Fibroblast of skin of right biceps (primary cell): ENCODE measurements at places on chromosomes 1 and 21.

- peak; percentile 77 for DNase-seq
Observed at GRCh38 chr1:204426035-204426436, 14.4 kb upstream of the PPP1R15B start.

GRCh38 chr21:37967036-37967435 lies 50.8 kb upstream of the KCNJ6 start:
- no peak for DNase-seq

DNA sequence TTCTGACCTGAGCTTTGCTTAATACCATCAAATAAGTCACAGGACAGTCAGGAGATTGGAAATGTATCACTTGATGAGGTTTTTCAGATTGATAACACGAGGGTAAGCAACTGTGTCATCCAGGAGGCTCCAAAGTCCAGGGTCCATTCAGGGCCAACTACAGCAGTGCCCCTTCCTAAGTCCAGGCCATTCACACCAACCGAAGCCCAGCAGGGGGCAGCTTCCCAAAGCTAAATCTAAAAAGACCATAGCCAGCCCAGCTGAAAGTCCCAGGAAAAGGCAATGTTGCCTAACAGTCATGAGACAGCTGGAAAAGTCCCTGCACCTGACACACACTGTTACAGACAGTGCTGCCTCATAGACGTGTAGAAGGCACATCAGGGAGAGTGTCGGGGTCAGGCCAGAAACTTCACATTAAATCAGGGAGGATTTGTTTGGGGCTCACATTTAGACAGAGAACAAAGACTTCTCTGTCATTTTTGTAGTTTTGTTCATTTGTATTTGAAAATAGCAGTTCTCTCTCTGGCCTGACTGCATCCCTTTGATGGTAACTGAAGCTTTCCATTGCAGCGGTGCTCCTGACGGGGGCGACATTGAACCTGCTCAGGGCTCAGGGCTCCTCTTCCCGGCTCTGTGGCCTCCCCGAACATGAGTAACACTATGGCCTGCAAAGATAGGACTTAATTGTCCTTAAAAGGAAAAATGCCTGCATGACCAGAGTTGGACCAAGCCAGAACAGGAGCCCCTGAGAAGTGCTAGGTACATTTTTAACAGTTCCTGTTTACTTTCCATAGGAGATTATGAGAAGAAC lies 200.4 kb downstream of the NRIP1 start:
- DNase-seq, result peak; percentile 76

GRCh38 chr1:206709322-206709721 lies 24.6 kb downstream of the MAPKAPK2 start:
- DNase-seq, result no peak

DNA sequence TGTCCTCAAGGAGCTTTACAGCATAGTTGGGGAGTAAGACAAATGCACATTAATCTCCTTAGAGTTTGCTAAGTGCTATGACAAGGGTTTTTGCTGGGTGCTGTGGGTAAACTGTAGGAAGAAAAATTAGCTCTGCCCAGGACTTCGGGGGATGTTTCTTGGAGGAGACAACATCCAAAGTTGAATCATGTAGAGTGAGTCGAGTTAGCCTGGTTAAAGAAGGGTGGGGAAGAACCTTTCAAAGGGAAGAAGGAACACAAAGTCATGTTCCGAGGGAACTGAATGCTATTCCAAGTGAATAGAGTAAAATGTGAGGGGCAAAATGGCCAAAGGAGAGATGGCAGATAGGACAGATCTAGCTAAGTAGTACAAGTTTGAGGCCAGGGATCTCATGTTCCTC lies 17.1 kb downstream of the SPRTN start:
- peak; percentile 17 for DNase-seq

- no peak for DNase-seq
Observed at GRCh38 chr1:7008975-7009740, 223.9 kb downstream of the CAMTA1 start.

DNA sequence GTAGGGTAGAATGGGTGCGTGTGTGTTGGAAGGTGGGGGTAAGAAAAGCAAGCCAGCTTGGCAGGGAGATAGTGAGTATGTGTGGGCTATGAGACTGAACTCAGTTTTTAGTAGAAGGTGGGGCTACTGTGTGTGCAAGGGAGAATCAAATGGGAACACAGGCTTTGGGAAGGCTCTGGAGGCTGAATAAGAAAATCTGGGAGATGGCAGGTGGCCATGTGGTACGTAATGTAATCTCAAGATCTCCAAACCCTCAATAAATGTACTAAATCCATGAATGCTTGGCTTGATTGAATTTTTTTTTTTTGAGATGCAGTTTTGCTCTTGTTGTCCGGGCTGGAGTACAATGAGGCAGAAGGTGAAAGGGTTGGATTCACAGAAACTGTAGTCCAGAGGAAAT lies 3.5 kb upstream of the ZSCAN20 start:
- DNase-seq, result no peak

GRCh38 chr1:54118704-54119103 lies 34.1 kb downstream of the CDCP2 start:
- DNase-seq, result peak; percentile 96

DNA sequence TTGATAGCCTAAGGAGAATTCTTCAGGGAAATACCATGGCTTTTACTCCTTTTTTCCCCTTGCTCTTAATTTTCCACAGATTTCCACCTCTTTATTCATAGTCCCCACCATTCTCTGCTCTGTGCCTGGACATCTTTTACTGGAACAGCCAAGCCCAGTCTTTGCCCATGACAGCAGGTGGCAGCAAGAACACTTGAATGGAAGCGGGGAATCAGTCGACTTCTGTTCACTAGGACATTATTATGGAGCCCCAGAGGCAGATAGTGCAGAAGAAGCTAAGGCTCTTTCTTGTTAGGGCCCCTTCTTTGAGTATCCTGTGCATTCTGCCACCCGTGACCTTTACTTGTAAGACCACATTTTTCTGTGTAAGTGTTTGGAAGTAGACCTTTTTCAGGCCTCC lies 6.3 kb downstream of the OR14I1 start:
- DNase-seq, result no peak

GRCh38 chr21:39630191-39630591 lies 17.5 kb downstream of the B3GALT5 start:
- DNase-seq, result peak; percentile 89

- DNase-seq, result peak; percentile 18
Observed at GRCh38 chr21:41761211-41761933, 5.5 kb downstream of the RIPK4 start.

DNA sequence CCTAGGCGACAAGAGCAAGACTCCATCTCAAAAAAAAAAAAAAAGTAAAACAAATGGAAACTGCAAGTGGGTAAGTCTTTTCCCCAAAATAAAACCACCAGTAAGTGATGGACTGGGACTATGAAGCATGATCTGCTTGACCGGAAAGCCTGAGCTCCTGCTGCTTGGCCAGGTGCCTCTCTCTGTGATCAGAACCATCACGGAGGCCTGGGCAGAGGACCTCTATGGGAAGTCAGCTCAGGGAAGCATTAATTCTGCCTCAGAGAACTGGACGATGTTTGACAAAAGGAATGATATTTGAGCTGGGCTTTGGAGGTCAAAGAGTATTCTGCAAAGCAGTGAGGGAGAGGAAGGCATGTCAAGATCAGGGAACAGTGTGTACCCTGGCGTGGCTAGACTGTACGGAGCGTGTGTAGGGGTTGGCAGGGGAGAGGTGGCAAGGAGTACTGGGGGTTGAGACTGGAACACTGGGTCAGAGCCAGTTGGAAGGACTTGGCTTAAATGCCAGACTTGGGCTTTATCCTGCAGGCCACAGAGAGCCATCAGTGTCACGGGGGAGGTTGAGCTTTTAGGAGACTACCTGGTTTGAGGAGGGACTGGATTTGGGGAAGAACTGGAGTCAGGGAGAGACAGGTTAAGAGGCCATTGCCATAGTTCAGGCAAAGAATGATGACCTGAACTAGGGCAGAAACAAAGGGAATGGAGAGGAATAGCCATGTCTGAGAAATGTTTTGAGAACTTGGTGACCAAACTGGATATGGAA lies 16.4 kb downstream of the ATP1A2 start:
- DNase-seq, result no peak

DNA sequence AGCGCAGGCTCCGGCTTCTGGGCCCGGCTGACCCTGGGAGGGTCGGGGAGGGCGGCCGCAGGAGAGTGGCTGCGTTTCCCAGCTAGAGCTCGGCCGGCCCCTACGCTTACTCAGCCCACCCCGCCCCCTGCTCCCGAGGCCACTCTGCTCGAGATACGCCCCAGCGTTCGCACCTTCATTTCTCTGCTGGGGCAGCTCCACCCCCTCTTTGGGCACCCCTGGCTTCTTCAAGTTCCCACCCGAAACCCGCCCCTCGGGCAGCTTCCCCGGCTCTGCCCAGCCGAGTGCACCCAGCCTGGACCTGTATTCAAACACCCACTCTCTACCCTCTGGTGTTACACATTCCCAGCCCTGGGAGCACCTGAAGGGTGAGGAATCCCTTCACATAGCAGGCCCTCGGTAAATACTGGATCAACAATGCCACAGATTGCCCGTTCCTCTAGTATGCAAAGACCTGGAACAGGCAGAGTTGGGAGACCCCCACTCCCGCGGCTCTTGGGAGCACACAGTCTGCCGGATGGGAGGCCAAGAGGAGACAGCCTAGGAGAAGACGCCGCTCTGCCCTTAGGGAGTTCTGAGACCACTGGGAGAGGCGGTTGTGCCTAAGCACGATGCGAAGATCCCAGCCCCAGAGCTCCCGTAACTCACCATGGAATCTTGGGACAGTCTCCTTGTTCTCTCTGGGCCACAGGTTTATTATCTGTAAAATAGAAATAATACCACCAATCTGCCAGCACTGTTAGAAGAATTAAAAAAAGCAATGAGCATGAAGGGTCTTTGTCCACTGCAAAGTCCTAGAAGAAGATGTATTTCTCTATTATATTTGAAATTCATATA lies 566 bp upstream of the PAQR7 start:
- no peak for DNase-seq

GRCh38 chr1:116853680-116854402 lies 55.9 kb upstream of the PTGFRN start:
- DNase-seq, result peak; percentile 84

GRCh38 chr1:50982611-50983010 lies 12.6 kb downstream of the CDKN2C start:
- DNase-seq, result no peak

- DNase-seq, result no peak
Observed at GRCh38 chr1:60841116-60842046, 241.0 kb upstream of the NFIA start.

DNA sequence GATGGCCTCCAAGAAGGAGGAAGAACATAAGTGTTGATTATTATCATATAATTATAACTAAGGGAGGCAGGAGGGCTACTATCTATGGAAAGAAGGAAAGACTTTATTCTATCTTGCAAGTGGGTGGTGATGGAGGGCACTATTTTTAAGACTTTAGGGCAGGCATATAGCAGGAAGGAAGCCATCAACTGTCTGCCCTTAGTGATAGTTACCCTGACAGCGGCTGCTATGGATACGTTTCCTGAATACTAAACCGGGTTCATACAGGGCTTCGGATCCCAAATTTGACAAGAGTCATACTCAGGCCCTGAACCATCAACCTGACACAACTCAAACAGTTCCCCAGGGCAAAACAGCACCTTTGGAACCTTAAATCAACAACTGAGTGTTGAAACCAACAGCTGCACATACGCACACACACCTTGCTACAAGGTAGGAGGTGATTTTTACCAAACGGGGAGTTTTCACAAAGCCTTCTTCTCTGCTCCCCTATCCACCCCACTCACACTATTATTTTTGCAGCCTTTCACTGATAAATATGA lies 397.2 kb downstream of the OMA1 start:
- no peak for DNase-seq

- DNase-seq, result no peak
Observed at GRCh38 chr1:82226186-82226505, 425.4 kb downstream of the ADGRL2 start.

GRCh38 chr1:119359730-119360129 lies 8.9 kb upstream of the HAO2 start:
- no peak for DNase-seq

DNA sequence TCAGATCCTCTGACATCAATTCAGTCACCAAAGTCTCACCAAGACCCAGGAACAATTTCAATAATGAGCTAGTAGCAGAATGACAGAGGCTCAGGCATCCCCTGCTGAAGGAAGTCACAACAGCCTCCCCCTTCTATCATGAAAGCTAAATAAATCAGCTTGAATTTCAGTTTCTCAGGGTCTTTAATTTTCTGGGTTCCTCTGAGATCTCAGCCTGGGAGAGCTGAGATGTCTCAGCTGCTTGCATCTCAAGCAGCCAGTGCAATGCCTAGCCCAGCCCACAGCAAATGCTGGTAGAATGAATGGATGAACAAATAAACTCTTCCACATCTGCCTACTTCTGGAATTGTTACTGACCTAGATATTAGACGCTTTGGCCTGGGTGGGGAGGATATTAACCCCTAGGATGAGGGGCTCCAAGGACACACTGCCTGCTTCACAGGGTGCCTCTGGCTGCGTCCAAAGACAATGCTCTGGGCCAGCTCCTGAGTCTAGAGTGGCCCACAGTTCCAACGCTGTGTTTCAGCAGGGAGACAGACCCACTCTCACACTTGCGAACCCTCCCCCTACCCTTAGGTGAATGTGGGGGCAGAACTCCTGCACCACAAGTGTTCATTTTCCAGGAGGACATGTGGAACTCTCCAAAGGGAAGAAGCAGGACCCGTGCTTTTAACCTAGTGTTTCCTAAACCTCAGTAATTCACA lies 11.2 kb upstream of the LORICRIN start:
- DNase-seq, result no peak

GRCh38 chr1:119882132-119883049 lies 13.9 kb downstream of the ADAM30 start:
- DNase-seq, result no peak

- peak; percentile 78 for DNase-seq
Observed at GRCh38 chr1:66542811-66543767, 9.1 kb downstream of the SGIP1 start.

GRCh38 chr1:54163573-54163972 lies 10.8 kb upstream of the CDCP2 start:
- no peak for DNase-seq

GRCh38 chr1:220550811-220551399 lies 23.0 kb downstream of the MARK1 start:
- DNase-seq, result no peak

DNA sequence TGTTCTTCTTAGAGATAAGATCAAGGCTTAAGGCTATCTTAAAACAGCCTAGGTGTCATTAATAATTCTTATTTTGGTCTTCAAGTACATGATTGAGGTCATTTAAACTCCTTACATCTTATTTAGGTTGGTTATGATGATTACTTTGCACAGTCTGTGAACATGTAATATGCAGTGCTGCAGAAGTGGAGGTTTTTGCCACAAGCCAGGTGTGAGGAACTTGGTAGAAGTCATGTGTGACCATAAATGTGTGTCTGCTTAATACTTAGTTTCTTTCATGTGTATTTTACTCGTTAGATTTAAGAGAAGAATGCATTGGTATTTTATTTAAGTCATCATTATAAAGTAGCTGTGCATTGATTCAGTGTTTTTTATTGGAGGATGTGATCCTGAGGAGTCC lies 10.1 kb downstream of the ATG4C start:
- no peak for DNase-seq

GRCh38 chr1:248842781-248843331 lies 4.8 kb downstream of the ZNF672 start:
- no peak for DNase-seq

DNA sequence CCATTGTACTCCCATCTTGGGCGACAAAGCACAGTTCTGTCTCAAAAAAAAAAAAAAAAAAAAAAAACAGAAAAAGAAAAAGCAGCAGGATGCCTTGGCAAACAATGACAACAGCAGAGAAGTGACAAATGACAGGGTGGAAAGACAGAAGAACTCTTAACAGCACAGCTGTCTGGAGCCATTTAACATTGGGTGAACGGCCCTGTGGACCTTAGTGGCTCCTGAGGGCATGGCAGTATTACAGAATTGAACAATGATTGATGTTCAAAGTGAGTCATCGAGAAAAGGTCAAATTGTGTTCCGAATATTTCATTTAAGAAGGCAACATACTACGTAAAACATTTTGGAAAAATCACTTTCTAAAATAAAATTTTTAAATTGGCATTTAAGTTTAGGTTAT lies 30.0 kb downstream of the DNASE2B start:
- DNase-seq, result no peak
